ENCODE measurements at places on chromosomes 12 and 14.

GRCh38 chr14:91078095-91078737 is 17.8 kb upstream of the RPS6KA5 start:
- DNase-seq = no peak

DNA sequence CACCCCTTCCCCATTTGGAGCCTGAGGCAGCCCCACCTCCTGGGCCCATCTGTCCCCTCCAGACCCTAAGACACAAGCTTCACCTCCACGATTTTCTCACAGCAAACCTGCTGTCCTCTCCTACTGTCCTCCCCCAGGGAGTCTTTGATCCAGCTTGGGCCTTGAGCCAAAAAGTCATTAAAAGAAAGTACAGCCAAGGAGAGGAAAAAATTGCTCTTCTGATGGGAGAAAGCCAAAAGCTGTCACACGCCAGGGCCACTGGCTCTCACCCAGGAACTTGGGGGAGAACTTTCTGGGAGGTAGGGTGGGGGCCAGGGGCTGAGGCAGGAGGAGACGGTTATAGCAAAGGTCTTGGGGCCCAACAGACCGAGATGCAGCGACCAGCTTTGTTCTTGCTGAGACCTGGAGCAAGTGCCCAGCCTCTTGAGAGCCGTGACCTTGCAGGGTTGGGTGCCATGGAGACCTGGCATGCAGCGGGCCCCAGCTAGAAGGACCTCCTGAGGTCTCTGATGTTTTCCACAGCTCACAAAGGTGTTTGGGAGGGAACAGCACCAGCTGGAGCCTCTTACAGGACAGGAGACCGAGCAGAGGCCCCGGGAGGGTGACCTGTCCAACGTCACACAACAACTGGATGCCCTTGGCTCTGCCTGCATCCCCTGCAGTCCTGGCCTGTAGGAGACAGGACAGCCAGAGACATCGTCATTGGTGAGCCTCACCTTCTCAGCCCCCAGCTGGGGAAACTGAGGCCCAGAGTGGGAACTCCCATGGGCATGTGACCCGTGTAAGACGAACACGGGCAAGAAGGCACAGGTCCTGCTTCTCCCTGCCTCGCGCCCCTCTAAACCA is 124.5 kb downstream of the CALM1 start:
- no peak for DNase-seq

DNA sequence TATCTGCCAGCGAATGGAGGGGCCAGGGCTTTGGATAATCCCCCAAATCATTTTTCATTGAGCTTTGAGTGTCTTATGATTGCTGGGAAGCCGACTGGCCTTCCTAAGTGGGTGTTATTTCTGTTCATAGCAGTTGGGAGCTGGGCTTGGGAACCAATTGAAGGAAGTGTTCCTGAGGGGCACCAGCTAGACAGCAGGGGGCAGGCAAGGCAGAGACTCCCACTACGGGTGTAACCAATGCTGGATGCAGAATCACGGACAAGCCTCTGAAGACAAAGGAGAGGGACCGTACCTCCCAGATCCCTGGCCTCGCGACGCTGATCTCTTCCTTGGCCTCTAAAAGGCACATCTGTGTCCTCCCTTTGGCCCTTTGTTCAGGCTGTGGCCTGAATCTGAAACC is 149.0 kb upstream of the PRMT8 start:
- DNase-seq = no peak

GRCh38 chr12:74897425-74898211 is 312.0 kb downstream of the KCNC2 start:
- DNase-seq = no peak

DNA sequence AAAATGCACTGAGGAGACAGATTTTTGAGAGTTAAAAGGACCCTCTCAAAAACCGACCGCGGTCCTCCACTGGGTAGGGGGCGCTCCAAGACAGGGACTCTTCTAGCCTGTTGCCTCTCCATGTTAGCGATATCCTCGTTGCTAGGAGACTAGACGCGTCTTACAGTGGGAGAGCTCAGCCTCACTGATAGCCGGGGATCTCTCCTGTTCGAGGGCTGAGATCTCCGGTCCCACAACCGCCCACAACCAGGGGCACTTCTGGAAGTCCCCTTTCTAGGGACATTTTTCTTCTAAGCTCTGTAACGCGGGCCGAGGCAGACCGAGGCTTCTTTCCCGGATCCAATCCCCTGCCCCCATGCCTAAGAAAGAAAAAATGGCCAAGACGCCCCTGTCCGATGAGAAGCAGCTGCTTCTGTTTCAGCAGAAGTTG is 21.3 kb downstream of the FKBP11 start:
- peak; percentile 72 for DNase-seq

- no peak for DNase-seq
These were observed 56.1 kb upstream of the FBRSL1 start for GRCh38 chr12:132433641-132434395.

DNA sequence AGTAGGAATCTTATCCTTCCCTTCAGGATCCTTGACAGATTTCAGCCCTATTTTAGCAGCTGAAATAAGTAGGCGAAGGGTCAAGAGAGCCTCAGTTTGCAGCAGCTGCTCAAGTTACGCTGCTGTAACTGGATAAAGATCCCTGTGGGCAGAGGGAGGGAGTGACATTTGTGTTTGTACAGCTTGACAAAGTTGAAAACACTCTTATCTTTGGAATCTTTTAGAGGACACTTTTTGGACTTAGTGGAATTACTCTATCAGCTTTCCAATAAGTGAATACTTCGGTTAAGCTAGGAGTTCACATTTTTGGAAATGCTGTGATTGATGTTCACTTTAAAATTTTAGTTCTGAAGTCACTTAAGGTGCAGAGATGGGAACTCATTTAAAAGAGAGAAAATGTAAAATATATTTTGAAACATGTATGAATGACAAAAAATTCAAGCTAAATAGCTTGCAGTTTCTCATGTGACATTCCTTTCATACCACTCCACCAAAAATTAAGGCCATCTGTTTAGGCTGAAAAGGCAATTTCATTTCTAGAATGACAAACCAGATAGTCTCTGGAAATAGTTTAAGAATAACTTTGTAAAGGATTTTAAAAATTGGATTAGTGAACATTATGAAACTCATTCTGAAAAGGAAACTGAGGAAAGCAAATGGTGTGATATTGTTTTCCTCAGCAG is 55.2 kb downstream of the SLC38A4 start:
- no peak for DNase-seq

DNA sequence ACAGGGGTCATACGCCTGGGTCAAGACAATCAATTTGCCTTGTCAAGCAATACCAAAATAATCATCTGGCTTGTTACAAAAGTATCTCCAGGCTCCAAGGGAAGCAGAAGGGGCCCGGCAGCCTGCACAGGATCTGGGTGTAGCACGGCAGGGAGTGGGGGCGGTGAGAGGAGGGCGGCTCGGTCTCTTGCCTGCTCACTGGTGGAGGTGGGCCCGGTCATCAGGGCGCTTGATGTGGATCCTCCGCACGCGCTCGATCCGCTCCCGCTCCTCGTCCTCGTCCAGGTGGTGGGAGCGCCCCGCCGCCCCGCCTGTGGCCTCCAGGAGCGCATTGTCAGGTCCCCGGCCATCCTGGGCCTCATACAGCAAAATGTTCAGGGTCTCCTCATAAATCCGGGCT is 25.7 kb downstream of the KCTD10 start:
- no peak for DNase-seq

- no peak for DNase-seq
These were observed 21.5 kb upstream of the ASPG start for GRCh38 chr14:104064003-104064402.
